ENCODE measurements at places on chromosomes 12 and 14.

DNA sequence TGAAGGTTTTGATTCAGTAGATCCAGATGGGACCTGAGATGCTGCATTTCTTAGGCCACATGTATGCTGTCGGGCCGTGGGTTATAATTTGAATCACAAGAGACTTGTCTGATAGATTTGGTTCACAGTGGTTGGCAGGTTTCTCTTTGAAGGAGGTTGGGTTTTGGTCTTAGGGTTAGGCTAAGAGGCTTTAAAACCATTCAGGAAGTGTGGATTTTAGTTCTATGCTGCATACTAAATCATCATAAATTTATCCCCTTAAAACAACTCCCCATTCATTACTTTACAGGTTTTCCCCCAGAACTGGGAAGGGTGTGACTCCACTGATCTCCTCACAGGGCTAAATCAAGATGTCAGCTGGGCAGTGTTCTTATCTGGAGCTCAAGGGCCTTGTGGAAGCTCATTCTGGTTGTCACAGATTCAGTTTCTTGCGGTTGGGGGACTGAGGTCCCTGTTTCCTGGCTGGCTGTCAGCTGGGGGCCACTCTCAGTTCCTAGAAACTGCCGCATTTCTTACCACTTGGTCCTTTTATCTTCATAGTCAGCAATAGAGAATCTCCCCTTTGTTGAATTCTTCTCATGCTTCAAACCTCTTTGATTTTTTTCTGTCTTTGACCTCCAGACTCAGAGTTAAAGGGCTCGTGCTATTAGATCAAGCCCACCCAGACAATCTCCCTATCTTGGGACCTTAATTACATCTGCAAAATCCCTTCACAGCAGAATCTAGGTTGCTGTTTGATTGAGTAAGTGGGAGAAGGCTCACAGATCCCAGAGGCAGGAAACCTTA is 20.6 kb upstream of the PCNX1 start:
- DNase-seq, result no peak

GRCh38 chr12:58247633-58248032 is 306.3 kb downstream of the ATP23 start:
- no peak for DNase-seq

- DNase-seq, result no peak
Measured at GRCh38 chr12:17381211-17381610, 708.8 kb downstream of the RERGL start.

GRCh38 chr12:59808317-59808910 is 212.6 kb downstream of the SLC16A7 start:
- no peak for DNase-seq

DNA sequence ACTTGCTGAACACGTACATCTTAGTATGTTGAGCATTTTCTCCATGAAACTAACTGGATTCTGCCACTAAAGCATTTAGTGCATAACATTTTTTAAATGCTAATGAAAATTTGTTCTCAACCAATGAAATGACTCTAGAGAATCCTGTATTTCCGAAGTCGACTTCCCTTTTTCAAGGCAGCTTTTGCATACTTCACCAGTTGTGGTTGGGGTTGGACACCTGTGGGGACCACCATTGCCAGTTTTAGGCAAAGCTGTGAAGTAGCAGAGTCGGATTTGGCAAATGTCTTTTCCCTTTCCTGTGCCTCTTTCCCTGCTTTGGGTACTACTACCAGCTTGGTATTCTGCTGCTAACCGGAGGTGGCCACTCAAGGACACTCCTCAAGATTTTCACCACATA is 349.2 kb downstream of the BCAT1 start:
- no peak for DNase-seq

GRCh38 chr12:122845041-122845864 is 10.0 kb downstream of the HIP1R start:
- DNase-seq, result peak; percentile 41

GRCh38 chr12:120514002-120514401 is 15.0 kb downstream of the COQ5 start:
- no peak for DNase-seq

- DNase-seq, result no peak
Measured at GRCh38 chr14:25014440-25014839, 35.5 kb downstream of the STXBP6 start.

DNA sequence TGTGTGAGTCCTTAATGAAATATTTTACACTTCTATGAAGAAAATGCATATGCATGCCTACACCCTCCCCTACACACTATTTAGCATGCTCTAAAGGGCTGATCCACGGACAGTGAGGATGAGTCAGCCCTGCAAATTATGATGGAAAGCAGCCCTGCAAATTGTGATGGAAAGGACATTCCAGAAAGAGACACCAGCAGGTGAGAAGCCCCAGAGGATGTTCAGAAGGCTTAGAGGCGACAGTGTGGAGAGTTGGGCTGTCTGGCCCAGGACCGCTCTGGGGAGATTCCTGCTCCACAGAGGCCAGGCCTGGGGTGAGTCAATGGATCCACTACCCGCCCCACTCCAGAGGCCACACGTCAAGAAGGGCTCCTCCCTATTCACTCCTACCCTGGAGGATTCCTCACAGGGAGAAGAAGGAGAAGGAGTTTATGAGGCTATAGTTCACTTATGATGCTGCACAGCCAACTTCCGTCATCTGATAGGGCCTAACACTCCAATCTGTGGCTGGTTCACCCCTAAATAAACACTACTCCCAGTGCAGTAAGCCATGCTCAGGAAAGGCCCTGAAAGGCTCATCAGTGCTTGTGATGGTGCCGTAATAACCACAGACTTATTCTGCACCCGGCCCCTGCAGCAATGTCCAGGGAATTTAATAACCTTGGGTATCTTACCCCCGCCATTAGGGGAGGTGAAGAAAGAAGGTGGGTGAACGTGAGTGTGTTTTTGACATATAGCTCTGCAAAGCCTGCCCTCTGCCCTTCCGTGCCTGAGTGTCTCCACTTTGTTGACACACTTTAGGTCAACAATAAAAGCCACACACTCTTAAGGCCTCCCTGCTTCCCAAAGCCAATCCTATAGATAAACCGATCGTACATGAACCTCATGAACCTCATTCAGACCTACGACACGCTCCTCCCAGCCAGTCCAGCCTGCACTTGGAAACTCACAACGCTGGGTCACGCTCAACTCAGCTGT is 46.4 kb downstream of the CLMN start:
- no peak for DNase-seq

DNA sequence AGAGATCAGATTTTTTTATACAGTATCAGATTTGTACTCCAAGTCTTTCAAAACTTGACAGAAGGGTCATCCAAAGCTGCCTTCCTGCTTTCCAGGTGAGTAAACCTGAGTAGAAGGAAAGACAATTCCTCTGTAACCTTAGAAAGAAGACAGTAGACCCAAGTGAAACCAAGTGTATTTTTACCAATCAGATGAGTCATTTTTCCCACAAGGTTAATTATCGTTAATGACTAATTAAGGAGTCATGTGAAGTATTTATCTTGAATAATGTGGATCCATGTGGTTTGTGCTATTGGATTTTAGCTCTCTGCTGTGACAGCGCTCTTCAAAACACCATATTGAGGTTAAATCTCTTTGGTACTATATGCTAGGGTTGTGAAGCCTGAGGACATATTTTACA is 74.0 kb upstream of the PELI2 start:
- DNase-seq, result no peak

DNA sequence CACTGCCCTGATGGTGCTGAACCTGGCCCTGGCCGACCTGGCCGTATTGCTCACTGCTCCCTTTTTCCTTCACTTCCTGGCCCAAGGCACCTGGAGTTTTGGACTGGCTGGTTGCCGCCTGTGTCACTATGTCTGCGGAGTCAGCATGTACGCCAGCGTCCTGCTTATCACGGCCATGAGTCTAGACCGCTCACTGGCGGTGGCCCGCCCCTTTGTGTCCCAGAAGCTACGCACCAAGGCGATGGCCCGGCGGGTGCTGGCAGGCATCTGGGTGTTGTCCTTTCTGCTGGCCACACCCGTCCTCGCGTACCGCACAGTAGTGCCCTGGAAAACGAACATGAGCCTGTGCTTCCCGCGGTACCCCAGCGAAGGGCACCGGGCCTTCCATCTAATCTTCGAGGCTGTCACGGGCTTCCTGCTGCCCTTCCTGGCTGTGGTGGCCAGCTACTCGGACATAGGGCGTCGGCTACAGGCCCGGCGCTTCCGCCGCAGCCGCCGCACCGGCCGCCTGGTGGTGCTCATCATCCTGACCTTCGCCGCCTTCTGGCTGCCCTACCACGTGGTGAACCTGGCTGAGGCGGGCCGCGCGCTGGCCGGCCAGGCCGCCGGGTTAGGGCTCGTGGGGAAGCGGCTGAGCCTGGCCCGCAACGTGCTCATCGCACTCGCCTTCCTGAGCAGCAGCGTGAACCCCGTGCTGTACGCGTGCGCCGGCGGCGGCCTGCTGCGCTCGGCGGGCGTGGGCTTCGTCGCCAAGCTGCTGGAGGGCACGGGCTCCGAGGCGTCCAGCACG is 4.7 kb downstream of the LTB4R start:
- DNase-seq, result peak; percentile 71

GRCh38 chr12:3137268-3137781 is 60.1 kb downstream of the TSPAN9 start:
- DNase-seq, result no peak

GRCh38 chr12:15669256-15669948 is 119.8 kb downstream of the EPS8 start:
- DNase-seq, result no peak

GRCh38 chr12:19430988-19431387 is 8.3 kb upstream of the AEBP2 start:
- DNase-seq, result no peak

DNA sequence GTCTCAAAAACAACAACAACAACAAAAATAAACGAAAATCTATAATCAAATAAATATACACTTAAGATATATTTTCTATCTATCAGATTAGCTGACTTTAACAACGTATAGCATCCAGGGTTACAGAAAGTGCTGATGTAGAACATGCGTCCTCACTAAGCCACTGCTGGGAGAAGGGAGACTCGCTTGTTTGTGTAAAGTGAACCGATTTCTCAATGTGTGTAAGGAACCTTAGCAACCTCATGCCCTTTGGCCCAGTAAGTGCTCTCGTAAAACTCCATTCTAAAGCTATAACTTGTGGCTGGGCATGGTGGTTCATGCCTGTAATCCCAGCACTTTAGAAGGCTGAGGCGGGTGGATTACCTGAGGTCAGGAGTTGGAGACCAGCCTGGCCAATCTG is 23.8 kb downstream of the NFKBIA start:
- DNase-seq, result no peak

DNA sequence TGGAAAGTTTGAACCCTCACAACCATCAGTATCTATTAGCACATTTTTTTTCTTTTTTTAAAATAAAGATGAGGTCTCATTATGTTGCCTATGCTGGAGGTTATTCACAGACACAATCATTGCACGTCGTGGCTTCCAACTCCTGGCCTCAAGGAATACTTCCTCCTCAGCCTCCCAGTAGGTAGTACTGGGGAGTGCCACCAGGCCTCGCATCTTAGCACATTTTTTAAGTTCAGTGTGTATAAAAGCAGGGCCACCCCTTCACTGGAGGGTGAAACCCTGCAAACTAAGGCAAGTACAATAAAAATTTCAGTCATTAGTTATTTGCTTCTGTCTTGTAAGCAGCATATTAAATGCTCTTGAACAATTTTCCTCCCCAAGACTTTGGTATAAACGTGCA is 114.2 kb upstream of the SINHCAF start:
- DNase-seq, result no peak

DNA sequence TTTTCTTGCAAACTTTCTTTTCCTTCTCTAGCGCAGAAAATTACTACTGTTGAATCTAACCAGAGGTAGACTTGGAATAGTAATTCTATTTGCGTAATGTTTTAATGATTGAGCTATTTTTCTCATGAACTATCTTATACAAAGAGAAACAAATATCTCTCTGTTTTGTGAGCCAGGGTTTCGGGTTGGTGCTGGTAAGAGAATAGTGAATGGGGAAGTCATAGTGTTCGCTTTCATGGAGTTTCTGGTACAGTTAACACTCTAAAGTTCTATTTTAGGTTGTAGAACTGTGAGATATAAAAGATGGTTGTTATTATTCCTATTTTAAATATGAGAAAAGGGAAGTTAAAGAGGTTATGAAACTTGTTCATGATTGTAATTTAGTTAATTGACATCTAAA is 6.6 kb downstream of the CLEC1B start:
- no peak for DNase-seq
